ENCODE measurements at places on chromosomes 11 and 22.

DNA sequence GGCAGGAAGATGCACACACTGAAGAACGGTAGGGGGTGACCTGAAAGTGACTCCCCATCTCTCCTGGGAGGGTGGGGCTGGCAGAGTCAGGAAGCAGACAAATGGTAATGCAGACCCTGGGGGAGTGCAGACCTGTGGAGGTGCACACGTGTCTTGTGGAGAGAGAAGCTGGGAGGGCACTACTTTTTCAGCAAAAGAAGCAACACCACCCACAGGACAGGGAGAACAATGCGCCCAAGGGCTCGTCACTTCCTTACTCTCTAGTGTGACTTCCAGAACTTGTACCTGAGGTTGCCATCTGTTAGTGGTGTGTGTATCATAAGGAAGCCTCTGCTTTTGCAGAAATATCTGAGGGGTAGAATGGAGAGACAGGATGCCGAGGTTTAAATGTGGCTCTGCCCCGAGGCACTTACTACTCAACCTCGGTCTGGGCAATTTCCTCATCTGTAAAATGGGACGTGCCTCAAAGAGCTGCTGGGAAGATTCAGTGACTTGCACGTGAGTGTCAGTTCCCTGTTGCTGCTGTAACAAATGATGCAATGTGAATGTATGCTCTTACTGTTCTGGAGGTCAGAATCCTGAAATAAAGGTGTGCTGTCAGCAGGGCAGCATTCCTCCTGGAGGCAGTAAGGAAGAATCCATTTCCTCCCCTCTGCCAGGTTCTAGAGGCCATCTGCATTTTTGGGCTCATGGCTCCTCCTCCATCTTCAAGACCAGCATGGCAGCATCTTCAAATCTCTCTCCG, 323.4 kb downstream of the SHANK2 start:
- DNase-seq = no peak

- DNase-seq = no peak
Measured at GRCh38 chr11:19691815-19692500, 20.7 kb upstream of the NAV2 start.

- no peak for DNase-seq
Measured at GRCh38 chr22:39472570-39473556, 16.1 kb downstream of the MGAT3 start.

- no peak for DNase-seq
Measured at GRCh38 chr22:45224331-45224730, 16.4 kb downstream of the KIAA0930 start.

GRCh38 chr11:46072172-46072964, 48.9 kb downstream of the PHF21A start:
- no peak for DNase-seq

- DNase-seq = no peak
Measured at GRCh38 chr22:26124991-26125725, 44.1 kb upstream of the SEZ6L start.

GRCh38 chr22:43886231-43886630, 5.6 kb downstream of the PNPLA5 start:
- DNase-seq = no peak

GRCh38 chr11:124442442-124442841, 3.1 kb downstream of the OR8B8 start:
- no peak for DNase-seq

DNA sequence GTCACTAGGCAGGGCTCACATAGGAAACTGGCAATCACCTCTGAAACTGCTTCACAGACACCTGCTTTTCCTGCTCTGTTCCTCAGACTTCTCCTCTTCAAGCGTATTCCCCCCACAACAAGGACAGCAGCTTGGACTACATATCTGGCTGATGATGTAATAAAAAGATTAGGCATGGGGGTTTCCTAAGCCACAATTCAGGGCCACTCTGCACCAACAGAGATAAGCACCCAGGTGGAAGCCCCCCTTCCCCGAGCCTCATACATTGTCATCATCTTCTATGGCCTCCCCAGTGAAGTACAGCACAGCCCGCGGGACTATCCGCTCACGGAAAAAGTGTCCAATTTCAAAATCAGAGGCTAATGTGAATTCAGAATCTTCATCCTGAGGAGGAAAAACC, 25.0 kb upstream of the PHLDA2 start:
- no peak for DNase-seq

- DNase-seq = no peak
Measured at GRCh38 chr11:133204158-133204557, 328.1 kb downstream of the OPCML start.

DNA sequence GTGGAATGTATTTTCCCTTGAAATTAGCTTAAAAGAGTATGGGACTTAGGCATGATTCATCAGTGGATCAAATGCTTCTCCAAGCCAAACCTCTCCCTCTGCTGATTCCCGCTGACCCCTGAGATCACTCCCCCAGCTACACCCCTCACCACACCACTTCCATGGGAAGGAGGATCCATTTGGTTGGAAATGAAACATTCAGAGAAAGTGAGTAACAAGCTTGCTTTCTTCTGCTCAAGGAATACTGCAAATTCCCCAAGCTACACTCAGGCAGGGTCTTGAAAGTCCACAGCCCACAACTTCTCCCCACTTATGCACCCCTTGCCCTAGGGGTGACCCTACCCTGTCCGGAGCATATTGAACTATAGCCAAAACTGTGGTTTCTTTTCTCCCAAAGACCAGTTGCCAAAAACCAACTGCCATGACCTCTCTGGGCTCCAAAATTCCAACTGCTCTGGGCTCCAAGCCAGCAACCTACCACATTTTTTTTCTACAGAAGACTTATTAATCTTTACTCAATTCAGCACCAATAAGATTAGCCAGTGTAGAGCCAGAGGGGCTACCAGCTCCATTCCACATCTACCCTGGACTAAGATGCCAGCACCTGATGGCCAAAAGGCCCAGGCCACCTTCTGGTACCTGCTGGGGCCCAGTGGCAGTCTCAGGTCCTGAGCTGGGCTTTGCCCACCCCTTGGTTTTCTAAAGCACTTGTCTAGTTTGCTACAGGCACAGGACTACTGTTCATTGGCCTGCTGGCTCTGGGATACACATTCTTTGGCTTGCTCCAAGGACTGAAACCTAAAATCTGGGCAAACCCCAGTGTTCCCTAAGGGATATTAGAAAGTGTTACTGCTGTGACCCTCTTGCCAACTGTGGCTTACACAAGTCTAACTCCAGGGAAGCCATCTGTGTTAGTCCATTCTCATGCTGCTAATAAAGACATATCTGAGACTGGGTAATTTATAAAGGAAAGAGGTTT, 101.1 kb downstream of the MICAL3 start:
- no peak for DNase-seq

DNA sequence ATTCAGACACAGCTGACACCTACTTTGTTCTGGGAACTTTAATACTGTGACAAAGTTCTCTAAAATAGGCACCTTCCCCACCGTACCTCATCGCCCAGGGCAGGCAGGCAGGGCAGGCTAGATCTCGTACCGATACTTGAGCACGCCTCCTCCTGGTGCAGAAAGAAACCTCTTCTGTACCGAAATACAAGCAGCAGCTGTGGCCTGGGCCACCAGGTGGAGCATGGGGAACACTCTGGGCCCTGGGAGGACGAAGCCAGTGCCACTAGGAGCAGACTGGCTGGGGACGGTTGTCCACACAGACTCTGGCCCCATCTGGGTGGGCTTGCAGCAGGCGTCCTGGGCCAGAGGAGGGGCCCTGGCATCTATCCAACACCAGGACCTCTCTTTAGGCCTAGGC, 12.8 kb downstream of the PMM1 start:
- DNase-seq = peak; percentile 47

DNA sequence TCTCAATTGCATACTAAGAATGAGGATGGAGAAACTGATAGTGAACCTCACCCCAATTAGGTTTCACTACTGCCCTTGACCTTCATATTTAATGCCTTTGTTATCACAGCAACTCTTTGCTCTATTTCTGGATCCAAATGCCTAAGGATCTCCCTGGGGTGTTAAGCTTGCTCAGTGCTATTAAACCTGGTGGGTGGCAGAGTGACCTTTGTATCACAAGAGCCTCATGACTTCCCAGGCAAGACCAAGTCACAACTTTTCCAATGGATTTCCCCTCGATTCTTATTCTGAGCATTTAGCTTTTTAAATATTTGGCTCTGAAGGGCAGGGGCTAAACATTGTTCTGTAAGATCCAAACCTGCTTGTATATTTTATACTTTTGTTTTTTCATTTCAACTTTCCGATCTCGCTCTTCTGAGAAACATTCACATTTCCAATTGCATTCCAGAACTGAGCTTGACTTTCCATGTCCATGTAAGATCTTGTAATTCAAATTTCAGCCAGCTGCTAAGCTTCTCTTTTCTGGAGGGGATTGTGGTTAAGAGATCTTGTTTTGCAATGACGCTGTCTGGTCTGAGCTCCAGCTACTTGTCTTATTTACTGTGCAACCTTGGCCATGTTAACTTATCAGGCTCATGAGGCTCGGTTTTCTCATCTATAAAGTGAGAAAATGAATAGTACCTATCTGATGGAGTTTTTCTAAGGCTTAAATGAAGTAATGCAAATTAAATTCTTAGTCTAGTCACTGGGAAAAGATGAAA, 6.4 kb upstream of the EHF start:
- DNase-seq = no peak

DNA sequence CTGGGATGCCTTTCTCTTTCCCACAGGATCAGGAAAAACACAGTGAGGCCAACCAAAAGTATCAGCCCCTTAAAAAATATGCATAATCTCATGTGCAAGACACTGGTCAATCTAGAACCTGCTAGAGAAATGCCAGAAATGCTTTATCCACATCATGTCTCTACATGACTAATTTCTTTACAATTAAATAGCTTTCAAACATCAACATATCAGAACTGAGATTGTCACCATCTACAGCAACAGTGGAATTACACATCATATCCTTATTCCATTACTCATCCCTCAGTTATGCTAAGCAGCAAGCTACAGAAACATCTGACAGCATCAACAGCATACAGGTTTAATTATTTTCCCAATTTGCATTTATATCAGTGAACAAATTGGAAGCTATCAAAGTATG, 78.8 kb downstream of the DDIAS start:
- no peak for DNase-seq

DNA sequence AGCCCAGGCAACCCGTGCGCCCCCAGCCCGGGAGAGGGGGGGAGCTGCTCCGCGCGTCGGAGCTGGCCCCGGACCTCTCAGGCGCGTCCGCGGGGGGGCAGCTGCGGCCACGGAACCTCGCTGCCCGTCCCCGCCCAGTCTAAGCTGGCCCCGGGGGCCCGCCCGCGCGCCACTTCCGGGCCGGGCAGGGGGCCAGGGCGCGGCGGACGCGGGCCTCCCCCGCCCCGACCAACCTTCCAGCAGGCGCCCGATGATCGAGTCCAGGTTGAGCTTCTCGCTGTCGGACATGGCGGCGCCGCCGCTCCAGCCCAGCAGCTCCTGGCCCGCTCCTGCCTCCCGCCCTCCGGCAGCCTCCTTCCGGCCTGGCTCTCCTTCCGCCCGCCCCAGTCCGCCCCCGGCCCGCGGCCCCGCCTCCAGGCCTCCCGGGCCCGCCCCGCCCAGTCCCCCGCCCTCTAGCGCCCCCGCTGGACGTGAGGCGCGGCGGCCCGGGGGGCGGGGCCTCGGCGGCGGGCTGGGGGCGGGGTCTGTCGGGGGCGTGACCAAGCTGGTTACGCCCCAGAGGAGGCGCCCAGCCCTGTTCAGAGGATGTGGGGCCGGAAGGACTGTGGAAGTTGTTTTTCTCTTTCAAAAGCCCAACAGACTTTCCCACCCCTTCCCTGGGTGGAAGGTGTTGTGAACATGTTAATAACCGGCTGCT, at the start of gene PPP1CA:
Gene PPP1CA, minus strand, starts transcription at position 364 of the 697 bp plus-strand sequence. Its CDS starts 76 bp downstream, at position 288.
- DNase-seq = peak; percentile 93

- no peak for DNase-seq
Measured at GRCh38 chr22:48427731-48428211, 1399.9 kb downstream of the BRD1 start.

DNA sequence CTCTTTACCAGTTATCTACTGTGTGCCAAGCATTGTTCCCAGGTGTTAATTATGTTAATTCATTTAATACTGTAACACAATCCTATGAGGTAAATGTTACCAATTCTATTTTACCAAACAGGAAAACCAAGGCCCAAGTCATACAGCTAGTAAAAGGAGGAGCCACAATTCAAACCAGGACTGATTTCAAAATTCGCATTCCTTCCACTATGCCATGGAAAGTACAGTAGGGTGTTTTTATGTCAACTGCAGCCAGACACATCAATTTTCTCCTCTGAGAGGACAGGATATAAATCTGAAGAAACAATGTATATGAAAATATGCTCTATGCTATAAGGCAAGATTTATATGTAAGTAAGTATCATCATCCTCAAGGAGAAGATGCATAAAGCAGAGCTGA, 104.3 kb downstream of the RPL27A start:
- DNase-seq = no peak

- DNase-seq = no peak
Measured at GRCh38 chr11:5282628-5283027, 12.9 kb upstream of the HBE1 start.

- no peak for DNase-seq
Measured at GRCh38 chr11:10044618-10045017, 249.4 kb downstream of the SBF2 start.

DNA sequence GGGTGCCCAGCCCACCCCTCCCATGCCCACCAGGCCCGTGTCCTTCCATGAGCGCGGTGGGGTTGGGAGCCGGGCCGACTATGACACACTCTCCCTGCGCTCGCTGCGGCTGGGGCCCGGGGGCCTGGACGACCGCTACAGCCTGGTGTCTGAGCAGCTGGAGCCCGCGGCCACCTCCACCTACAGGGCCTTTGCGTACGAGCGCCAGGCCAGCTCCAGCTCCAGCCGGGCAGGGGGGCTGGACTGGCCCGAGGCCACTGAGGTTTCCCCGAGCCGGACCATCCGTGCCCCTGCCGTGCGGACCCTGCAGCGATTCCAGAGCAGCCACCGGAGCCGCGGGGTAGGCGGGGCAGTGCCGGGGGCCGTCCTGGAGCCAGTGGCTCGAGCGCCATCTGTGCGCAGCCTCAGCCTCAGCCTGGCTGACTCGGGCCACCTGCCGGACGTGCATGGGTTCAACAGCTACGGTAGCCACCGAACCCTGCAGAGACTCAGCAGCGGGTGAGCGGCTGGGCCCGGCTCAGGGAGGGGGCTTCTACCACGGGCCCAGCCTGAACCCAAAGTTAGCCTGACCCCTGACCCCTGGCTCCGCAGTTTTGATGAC, 3.0 kb downstream of the PKP3 start:
- no peak for DNase-seq

GRCh38 chr11:67465189-67465510, 3.9 kb downstream of the TMEM134 start:
- no peak for DNase-seq

DNA sequence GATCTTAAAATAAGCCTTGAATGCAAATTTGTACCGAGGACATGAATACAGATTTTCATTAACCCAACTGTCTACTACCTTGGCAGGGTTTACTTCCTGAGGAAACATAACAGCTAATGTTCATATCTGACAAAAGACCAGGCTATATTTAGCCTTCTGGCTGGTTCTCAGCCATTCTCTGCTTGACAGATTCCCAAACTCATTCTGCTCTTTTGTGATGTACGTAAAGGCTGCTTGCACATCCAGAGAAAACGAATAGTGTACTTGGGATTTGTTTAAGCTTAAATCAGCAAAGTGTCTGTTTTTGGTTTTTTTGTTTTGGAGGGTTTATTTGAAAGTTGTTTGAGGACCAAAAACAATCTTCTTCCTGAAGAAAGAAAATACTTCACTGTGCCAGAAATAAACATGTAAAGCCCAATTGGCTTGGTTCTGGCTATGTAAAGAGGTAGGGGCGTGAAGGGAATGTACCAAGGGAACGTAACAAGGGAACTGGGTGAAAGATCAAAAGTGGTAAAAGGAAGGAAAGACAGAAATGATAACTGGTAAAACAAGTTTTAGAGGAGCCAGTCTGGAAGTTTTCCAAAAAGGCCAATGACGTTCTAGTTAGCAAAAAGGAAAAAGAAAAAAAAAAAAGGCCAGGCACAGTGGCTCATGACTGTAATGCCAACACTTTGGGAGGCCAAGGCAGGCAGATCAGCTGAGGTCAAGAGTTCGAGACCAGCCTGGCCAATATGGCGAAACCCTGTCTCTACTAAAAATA, 21.4 kb upstream of the CRTAM start:
- no peak for DNase-seq

All from stimulated activated CD4-positive, alpha-beta T cell treated with anti-CD3 and anti-CD28 coated beads, Interleukin-15, amount 100 ng/mL, for 24 hours (primary cell).